ENCODE measurements at places on chromosomes 16 and 17.

DNA sequence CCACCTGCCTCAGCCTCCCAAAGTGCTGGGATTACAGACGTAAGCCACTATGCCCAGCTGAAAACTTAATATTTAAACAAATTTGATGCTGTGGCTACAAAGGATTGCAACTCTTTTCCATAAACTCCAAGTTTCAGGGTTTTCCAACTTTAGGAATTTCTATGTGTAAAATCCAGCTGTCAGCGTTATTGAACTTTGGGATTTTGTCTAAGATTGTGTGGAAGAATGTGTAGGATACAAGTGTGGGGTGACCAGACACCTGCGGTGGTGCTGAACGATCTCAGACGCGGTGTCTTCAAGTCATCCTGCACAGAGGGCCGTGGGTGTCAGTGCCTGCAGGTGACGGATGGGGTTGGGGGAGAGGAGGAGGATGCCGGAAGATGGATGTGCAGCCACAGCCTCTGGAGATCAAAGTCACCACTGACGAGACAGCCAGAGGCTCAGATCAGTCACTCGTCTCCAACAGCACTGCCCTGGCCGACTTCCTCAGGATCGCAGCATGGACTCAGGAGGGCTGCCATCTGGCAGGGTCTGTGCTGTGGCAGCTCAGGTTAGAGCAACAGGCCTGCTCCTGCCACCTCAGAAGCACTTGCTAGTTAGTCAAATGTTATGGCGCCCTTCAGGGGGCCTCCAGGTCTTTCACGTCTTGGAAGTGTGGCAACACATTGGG lies 13.0 kb downstream of the ACSF3 start:
- DNase-seq, result no peak

- DNase-seq, result no peak
Observed at GRCh38 chr17:10673312-10673711, 16.2 kb upstream of the MYH3 start.

DNA sequence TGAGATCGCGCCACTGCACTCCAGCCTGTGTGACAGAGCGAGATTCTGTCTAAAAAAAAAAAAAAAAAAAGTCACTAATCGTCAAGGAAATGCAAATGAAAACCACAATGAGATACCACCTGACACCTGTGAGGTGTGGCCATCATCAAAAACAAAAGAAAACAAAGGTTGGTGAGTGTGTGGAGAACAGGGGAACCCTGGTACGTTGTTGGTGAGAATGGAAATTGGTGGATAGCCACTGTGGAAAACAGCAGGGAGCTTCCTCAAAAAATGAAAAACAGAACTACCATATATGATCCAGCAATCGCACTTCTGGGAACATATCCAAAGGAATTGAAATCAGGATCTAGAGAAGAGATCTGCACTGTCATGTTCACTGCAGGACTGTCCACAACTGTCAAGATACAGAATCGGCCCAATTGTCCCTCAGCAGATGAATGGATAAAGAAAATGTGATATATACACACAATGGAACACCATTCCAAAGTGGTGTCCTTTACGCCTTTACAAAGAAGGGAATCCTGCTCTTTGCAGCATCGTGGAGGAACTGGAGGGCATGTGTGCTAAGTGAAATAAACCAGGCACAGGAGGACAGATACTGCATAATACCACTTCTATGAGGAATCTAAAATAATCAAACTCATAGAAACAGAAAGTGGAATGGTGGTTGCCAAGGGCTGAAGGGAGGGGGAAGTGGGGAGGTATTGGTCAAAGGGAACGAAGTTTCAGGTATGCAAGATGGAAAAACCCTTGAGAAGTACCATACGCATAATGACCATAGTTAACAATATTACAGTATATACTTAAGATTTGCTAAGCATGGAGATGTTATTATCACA lies 63.5 kb upstream of the PLCG2 start:
- DNase-seq, result no peak

- DNase-seq, result no peak
Observed at GRCh38 chr17:80884811-80885210, 106.8 kb upstream of the CHMP6 start.

GRCh38 chr16:54928016-54928356 lies 2.7 kb upstream of the IRX5 start:
- DNase-seq, result no peak

DNA sequence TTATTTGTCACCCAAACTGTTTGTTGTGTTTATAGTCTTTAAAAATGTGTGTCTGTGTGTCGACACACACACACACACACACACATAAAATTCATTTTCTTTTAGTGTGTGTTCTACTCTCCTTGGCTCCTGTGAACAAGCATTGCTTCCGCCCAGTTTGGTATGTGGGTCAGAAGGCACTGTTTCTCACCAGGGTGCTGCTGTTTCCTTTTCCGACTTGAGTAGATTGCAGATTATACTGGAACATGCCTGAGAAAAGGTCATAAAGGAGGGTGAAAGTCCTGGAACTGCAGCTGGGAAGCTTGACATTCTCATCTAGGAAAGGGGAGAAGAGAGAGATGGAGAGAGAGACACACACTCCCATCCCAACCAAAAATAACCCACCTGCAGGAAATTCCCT lies 330.3 kb downstream of the BCAS3 start:
- no peak for DNase-seq

DNA sequence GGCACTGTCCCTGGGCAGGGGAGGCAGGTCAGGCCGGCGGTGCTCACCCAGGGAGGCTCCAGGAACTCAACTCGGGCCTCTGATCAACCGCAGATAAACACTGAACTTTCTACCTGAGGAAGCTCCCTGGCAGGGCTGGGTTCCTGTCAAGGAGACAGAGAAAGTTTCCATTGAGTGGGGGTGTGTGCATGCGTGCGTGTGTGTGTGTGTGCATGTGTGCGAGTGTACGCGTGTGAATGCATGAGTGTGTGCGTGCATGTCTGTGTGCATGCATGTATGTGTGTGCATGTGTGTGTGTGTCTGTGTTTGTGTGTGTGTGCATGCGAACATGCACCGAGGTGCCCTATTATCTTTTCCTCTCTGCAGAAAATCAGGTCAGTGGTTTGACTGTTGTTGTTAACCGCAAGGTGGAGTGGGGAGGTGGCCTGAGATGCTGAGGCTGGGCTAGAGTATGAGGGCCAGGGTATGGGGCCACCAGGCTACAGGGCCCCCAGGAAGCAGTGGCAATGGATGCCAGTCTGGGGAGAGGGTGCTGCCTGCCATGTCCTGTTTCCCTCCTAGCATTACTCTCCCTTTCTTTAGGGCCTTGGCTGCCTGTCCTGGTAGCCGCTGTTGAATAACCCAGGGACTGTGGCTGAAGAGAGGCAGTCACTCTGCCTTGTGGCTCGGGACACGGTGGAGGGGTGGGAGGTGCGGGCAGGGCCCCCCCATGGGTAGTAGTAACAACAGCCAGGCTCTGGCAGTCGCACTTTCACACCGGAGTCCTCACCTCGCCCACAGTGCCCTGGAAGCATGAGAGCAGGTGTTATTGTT lies 24.0 kb downstream of the CCR7 start:
- no peak for DNase-seq

DNA sequence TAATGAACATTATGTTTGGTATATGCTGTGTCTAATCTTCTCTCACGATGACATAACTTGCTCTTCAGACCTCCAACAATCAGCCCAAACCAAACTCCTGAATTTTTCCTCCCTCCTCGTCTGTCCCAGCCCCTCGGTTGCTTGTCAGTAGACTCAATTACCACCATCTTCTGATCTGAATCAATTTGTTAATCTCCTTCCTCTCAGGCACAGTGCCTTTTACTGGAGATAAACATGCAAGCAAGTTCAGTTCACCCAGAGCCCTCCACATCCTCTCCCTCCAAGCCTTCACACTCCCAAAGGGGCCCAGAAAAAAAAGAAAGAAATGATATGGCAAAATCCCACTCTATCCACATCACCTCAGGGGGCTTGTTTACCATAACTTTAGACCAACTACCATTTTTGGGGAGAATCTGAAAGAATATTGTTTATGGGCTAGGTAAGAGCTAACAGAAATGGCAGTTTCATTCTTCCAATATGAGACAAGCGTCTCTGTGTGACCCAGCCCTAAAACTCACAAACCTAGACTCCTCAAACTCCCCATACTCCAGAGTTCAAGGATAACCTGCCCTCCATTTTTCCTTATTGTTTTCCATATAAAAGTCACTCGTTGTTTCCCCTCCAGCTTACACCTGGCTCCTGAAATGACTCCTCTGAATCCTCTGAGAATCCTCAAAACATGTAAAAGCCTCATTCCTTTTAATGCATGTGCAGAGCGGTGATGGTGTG lies 1.5 kb downstream of the TEX2 start:
- no peak for DNase-seq

GRCh38 chr17:67055811-67056745 lies 11.7 kb downstream of the CACNG1 start:
- no peak for DNase-seq

DNA sequence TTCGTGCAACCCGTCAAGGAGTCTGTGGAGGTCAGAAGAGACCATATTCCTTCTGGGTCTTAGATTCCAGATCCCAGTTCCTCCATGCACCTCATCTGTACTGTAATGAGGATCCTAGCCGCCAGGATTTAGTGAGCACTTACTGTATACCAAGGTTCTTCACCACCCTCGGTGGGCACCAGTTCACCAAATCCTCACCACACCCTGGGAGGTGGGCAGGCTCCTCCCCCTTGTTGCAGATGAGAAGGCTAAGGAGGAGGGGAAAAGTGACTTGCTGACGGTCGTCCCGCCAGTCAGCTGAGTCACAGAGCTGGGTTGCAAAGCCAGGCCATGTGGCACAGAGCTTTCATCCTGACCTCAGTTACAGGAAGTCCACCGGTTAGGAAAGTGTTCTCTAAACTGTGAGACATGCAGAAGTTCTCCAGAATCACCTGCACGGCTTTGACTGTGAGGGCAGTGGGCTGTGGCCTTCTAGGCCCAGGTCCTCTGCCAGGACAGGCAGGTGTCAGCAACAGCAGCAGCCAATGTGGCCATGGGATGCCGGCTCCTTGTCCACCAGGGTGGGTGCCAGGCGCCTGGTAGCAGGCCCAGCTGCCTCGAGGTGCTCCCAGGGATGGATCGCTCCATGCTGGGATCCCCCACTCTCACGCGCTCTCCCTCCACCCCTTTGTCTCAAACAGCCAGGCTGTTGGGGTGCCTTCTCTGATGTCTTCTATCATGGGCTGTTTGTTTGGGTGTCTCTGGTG lies 240.3 kb upstream of the GSE1 start:
- peak; percentile 69 for DNase-seq

- peak; percentile 59 for DNase-seq
Observed at GRCh38 chr16:24504472-24505345, 34.7 kb upstream of the RBBP6 start.

GRCh38 chr17:62030264-62030663 lies 34.8 kb downstream of the MED13 start:
- no peak for DNase-seq

- no peak for DNase-seq
Observed at GRCh38 chr16:78257376-78257728, 157.9 kb downstream of the WWOX start.

DNA sequence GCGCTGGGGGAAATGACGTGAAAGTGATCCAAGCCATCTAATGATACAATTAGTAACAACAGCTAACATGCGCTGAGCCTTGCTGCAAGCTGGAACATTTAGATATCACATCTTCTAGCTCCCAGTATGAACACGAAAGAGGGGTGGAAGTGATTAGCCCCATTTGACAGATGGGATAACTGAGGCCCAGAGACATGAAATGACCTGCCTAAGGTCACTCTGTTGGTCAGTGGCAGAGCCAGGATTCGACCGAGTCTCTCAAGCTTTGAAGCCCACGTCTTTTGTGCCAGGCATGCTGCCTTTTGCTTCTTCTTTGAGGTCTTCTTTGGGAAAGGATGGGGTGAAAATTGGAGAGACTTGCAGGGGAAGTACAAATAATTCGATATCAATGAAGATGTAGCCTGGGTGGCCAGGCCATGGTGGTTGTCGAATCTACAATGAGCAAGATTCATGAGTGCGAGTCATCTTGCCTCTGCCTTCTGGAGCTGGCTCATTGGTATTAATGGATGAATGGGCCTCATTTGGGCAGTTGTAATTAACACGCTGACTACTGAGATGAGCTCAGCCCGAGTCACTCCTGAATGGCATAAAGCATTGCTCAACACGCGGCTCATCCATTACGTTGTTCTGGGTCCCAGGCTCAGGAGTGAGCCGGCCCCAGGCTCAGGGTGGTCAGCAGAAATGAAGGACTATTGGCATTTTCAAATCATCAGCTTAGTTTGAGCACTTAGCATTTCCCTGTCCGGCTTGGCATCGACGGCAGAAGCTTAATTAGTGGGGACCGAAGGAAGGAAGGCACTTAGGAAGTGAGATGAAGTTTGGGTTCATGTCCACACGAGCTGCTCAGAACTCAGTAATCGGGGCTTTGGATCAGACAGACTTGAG lies 28.0 kb upstream of the GPRC5B start:
- no peak for DNase-seq

DNA sequence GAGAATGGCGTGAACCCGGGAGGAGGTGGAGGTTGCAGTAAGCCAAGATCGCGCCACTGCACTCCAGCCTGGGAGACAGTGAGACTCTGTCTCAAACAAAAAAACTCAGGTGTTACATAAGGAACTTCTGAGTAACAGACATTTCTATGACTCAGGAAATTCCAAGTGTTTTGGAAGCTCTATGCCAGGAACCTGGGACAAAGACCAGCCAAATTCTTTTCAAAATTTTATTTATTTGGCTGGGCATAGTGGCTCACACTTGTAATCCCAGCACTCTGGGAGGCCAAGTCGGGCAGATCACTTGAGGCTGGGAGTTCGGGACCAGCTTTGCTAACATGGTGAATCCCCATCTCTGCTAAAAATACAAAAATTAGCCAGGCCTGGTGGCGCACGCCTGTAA lies 5.2 kb upstream of the SH2B1 start:
- no peak for DNase-seq

All from HTR-8/SVneo (cell line).